Hepatic stellate cell (primary cell): ENCODE measurements at places on chromosomes 11 and 22.

- DNase-seq = no peak
Observed at GRCh38 chr11:17379383-17380180, 8.9 kb downstream of the KCNJ11 start.

GRCh38 chr22:50115693-50116092 is 25.9 kb downstream of the MOV10L1 start:
- DNase-seq = no peak

DNA sequence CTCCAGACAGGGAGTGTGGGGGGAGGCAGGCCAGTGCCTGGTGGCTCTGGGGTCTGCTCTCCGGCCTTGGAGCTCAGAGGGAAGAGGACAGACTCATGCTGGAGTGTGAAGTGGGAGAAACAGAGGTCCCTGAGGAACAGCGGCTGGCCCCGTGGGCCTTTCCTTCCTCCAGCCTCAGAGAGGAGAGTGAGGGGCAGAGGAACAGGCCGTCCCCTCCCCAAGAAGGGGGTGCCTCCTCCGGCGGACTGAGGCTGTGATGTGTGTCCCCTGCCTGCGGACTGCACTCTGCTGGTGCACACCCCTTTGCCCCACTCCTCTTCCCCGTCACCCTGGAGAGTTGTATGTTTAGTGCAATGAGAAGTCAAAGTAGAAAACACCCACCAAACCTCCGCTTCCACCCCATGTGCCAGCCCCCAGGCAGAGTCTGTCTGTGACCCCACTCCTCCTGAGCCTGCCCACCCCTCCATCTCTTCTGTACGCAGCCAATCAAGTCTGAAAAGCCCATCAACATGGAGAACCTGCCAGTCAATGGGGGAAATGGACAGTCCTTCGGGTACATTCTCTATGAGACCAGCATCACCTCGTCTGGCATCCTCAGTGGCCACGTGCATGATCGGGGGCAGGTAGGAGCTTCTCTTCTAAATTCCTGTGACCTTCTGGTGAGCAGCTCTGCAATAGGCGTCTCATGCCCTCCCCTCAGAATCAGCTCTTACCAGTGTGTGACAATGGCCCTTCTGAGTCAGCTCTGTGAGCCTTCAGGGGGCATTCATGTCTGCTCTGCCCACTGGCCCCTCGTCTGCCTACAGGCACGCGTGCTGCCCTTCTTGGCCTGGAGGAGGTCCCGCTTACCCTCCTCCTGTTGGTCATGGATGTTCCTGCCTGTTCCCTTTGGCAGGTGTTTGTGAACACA is 39.0 kb downstream of the GLB1L2 start:
- no peak for DNase-seq

- DNase-seq = no peak
Observed at GRCh38 chr11:74815966-74816365, 67.3 kb downstream of the RNF169 start.

- DNase-seq = no peak
Observed at GRCh38 chr11:75342231-75342918, 9.1 kb downstream of the ARRB1 start.

DNA sequence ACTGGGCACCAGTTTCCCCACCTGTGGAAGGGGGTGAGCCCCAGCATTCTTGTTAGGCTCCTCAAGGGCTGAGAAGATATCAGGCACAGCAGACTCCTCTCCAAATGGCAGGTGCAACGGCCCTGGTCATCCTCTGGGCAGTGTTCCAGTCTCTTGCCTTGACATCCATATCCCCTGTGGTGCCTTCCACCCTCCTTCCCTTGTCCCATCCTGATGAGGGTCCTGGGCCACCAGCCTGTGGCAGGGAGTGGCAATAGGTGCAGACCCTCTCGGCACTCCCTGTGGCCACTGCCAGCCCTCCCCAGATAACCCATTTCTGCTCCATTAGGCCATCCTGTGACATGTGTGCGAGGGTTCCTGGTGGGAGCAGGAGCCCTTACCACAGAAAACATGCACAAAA is 78.8 kb upstream of the NECTIN1 start:
- no peak for DNase-seq

GRCh38 chr22:19691721-19692341 is 22.5 kb upstream of the SEPTIN5 start:
- peak; percentile 46 for DNase-seq
